ENCODE measurements at places on chromosomes 2 and 18. TPM values are rescaled to one million over a fixed set of nuclear protein-coding genes. Genes with fewer than 3 reads are reported as not detected.

Gene SLC5A7
- total RNA-seq, result 0.41 TPM

Gene CHRND
- total RNA-seq, result not detected

Gene STAT4
- total RNA-seq, result not detected

Gene ZRANB3
- 3.0 TPM for total RNA-seq

Gene NYAP2
- total RNA-seq, result not detected

Gene EPHA4
- total RNA-seq, result 15.7 TPM

Gene MYCN
- 0.82 TPM for total RNA-seq

Gene SCTR
- not detected for total RNA-seq

Gene FAP
- total RNA-seq, result 1.4 TPM

Gene SLC4A3
- total RNA-seq, result 25.9 TPM

Gene BUB1
- 15.1 TPM for total RNA-seq

Gene TBR1
- total RNA-seq, result not detected

Gene MOGAT1
- total RNA-seq, result not detected

Gene TLX2
- 2.5 TPM for total RNA-seq

Gene RAD51AP2
- total RNA-seq, result 0.40 TPM

Gene DOK6
- 0.27 TPM for total RNA-seq

Gene CPLX4
- not detected for total RNA-seq

Measured in transverse colon (tissue), 4 donors.